ENCODE measurements at places on chromosomes 6 and 20.
A peak's percentile ranks its signal among the peaks of the same experiment; 100 is the strongest.

GRCh38 chr6:111764238-111765175 lies 108.7 kb downstream of the FYN start:
- DNase-seq: no peak

DNA sequence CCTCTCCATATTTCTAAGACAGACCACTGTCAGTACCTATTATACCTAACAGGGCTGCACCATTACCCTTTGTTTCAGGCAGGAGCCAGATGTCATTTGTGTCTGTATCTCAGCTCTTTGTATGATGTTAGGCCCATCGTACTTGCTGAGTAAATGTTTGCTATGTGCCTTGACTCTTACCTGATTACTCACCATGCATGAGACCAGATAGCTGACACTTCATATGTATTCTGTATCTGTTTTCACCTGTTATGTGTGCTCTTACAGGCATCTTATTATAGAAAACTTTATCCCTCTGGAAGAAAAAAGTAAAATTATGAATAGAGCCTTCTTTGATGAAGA lies 31.7 kb upstream of the ASXL1 start:
- peak; percentile 9 for DNase-seq

- no peak for DNase-seq
Measured at GRCh38 chr20:59817406-59817805, 116.0 kb downstream of the SYCP2 start.

- DNase-seq: no peak
Measured at GRCh38 chr6:3032986-3033385, 33.3 kb downstream of the NQO2 start.

DNA sequence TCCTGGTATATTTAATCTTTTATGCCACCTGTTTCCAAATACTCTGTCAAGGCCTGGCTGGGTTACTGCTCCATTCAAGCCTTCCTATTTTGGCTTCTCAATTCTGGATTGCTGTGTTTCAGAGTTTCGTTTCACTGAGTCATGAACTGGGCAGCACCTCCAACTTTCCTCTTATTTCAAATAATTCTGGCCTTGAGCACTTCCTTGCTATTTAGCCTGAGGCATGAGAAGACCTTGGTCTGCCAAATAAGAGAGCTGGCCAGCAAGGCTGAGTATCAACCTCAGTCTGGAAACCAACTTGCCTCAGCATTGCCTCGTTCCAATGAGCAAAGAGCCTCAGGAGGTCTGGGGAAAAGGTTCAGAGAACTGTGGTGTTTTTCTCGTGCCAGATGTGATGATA lies 66.6 kb downstream of the TNFAIP3 start:
- DNase-seq: no peak

- no peak for DNase-seq
Measured at GRCh38 chr6:119066517-119066916, 11.9 kb downstream of the FAM184A start.
